ENCODE measurements at places on chromosomes 11 and 22.

DNA sequence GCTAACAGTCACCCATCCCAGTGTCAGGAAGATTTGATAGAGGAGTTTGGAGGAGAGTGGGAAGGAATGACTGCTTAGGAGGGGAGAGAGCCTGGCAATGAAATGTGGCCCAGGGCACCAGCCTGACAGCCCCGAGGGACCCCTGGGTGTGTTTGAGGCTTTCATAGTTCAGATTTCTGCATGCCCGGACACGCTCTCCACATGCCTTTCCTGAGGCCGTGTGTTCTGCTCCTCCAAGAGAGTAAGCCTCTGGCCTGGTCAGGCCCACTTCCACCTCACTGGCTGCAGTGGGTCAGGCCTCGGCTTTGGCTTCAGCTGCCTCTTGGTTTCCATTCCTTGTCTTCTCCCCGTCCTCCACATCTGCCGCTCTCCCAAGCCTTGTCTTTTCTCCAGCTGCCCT lies 78.4 kb downstream of the C22orf31 start:
- DNase-seq = no peak

DNA sequence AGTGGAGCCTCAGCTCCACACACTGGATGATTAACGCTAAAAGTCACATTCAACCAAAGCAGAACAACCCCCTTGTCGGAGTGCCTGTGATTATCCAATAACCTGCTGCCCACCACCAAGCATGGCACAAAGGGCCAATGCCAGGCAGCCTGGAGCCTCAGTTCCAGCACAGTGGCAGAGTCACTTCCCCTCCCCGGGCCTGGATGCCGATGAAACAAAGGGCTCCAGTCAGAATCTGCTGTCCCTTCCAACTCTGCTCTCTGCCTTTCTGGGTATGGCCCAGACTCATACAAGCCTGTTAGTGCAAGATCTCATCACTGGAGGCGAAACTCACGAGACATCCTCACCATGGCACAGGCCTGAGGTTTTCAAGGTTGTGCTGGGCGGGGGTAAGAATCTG lies 52.1 kb downstream of the CLTCL1 start:
- DNase-seq = no peak

DNA sequence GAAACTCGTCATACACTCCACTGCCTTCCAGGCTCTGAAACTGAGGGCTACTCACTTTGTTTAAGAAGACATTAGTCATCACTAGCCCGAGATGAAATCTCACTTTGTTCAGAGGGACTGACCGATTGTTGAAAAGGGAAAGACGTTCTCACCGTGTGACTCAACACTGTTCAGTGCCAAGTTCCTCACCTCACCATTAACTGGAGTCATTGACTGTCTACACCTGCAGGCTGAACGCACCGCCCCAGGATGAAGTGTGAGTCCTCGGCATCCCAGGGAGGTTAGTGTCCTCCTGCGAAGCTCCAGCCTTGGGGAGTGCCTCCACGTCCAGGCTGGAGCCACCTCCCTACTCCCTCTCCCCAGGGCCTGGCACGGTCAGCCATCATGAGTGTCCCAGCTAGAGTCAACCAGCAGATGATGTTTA lies 30.4 kb downstream of the FADD start:
- DNase-seq = no peak

DNA sequence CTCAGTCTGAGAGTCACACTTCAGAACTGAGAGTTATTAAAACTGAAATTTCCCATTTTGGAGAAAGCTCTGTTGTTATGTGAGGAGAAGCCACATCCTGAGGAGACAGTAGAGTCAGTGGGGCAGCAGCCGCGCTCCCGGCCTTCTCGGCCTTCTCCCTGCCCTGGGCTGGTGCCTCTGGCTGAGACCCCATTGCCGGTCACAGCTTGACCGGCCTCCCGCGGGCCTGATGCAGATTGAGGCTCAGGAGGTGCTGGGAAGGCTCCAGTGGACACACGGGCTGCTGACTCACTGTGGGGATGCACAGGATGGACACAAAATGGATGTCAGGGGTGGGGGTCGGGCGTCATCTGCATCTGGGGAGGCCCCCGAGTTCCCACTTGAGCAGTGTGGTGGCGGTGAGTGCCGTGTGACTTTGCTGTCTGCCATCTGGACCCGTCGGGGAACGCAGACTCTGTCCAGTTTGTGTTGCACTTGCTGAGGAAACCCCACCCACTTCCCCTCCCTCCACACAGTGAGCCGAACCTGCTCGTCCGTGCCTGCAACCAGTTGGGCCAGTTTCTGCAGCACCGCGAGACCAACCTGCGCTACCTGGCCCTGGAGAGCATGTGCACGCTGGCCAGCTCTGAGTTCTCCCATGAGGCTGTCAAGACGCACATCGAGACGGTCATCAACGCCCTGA lies 50.1 kb downstream of the MUC6 start:
- no peak for DNase-seq

DNA sequence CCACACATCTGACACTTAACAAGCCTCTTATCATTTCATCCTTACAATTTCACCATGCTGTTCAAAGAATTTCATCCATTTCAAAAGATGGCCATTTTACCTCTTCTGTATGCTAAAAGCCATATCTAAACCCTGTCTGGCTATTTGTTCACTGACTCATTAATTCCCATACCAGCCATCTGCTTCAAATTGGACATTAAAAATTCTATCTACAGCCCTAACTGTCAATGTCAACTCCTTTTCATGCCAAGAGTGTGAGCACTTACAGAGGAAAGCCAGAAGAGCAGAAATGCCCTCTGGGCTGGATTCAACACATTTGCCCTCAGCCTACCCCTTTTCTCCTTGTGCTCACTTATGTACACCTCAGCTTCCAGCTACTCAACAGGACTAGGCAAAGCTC lies 59.2 kb downstream of the SYTL2 start:
- DNase-seq = no peak

- DNase-seq = no peak
Observed at GRCh38 chr11:6489306-6489705, 7.8 kb upstream of the DNHD1 start.

DNA sequence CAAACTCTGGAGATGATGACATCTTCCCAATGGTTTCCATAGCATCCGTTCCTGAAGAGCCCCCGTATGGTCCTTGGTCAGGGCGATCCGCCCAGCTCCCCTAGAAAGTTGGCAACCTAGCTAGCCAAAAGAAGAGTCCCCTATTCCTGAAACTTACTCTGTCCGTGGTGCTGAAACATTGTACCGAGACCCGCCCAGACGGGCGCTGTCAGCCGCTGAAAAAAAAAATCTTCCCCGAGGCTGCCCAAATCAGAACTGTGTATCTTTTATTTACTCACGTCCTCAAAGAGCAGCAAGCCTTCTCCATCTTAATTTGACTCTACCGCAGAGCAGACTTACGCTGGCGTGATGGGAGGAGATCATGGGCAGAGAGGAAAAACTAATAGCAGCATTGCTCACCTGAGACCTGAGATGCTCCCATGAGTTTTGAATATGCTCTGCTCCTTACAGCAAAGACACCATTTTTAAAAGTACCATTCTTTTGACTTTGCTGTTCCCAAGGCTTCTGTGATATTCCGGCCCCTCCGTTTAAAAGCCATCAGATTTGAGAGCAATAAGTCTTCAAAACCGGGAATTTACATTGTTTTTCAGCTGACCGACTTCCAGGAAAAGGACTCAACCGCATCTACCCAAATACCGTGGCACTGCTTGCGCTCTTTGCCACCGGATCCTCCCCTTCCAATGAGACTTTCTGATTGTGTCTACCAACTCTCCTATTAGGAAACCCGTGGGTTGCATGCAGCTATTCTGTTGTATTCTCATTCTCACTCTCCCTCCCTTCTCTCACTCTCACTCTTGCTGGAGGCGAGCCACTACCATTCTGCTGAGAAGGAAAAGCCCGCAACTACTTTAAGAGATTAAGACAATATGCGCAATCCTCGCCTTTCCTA lies at the start of gene SLC17A6:
Gene SLC17A6 (plus strand): TSS at position 786 of the 890 bp plus-strand sequence. CDS start 153 bp downstream, outside the sequence.
- no peak for DNase-seq

- no peak for DNase-seq
Observed at GRCh38 chr22:39299829-39300178, 19.6 kb downstream of the RPL3 start.

DNA sequence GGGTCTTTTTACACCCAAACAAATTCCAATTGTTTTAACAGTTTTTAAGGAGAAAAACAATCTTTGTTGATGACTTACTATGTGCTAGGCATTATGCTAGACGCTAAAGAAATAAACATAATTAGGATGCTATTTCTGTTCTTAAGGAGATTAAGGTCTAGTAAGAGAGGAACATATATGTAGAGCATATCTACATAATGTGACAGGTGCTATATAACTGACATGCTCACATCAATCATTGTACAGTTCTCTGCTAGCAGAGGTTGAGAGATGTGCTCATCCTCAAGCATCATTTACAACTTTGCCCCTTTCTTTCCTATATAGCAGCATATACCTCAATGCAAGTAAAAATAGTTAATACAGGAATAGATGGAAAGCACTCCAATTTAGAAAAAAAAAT lies 37.5 kb downstream of the PDGFD start:
- no peak for DNase-seq

- no peak for DNase-seq
Observed at GRCh38 chr11:64268893-64269539, 15.4 kb downstream of the BAD start.

DNA sequence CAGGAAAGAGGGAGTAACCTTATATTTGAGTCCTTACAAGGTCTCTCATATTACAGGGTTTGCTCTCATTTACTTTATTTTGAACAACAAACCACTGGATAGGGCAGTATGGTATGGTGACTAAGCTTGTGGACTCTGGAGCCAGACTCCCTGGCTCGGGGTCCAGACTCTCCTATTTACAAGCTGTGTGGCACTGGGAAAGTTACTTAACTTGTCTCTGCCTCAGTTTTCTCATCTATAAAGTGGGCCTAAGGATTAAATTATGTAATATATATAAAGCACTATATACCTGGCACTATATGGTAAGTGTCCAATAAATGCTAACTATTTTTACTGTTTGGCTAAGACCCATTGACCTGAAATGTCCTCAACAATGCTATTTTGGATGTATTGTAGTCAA lies 1.7 kb upstream of the DCHS1 start:
- no peak for DNase-seq

DNA sequence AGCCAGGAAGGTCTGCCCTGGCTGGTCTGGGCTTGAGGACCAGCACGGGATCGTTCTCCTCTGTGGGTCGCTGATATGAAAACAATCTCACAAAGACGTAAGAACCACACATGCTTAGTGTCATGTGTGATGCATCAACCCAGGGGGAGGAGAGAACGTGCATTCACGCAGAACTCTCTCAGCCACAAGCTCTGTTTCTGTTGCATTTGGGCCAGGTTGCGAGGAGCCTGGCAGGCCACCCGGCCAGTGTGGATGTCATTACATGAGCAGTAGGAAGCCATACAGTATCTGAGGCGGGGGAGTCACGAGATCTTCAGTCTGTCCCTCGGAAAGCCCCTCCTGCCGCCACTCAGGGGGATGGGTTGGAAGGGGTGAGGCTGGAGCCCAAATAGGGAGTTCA lies 53.1 kb upstream of the KCNQ1OT1 start:
- no peak for DNase-seq

DNA sequence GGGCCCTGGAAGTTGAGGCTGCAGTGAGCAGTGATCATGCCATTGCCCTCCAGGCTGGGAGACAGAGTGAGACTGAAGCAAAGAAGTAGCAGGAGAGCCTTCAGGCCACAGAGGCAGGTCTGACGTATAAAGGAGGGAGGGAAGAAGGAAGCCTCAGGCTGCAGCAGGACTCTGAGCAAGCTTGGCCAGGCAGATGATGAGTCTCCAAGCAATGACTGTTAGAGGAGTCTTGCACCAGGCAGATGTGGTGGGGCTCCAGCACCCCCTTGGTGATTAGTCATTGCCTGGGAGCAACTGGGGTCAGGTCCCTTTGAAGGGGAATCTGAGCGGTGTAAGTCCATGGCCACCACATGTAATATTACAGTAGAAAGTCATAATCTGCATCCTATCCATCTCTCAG lies 36.6 kb upstream of the NFAM1 start:
- DNase-seq = no peak

GRCh38 chr11:77467993-77468392 lies 5.9 kb downstream of the PAK1 start:
- DNase-seq = no peak

- no peak for DNase-seq
Observed at GRCh38 chr11:112610996-112611750, 350.0 kb upstream of the NCAM1 start.

DNA sequence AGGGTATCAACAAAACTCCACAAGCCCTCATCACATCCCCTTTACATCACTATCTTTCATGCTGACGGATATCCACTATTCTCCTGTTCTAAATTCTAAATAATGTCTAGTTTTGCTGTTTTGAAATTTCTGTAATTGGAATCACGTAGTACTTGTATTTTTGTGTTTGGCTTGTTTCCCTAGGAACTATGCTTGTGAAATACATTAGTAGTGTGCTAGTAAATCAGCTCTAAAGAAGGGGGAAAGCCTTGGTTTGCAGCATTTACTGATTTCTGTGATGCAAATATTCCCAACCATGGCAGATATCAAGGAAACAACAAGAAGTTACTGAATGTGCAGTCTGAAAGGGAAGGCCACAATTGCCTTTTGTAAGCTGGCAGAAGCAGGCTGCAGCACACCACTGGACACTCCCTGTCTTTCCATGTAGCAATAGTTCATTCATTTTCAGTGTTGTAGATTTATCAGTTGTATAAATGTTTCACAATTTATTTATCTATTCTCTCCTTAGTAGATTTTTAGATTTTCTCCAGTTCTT lies 4.7 kb upstream of the FOLH1 start:
- DNase-seq = no peak

GRCh38 chr22:39558950-39559349 lies 11.6 kb upstream of the CACNA1I start:
- no peak for DNase-seq

DNA sequence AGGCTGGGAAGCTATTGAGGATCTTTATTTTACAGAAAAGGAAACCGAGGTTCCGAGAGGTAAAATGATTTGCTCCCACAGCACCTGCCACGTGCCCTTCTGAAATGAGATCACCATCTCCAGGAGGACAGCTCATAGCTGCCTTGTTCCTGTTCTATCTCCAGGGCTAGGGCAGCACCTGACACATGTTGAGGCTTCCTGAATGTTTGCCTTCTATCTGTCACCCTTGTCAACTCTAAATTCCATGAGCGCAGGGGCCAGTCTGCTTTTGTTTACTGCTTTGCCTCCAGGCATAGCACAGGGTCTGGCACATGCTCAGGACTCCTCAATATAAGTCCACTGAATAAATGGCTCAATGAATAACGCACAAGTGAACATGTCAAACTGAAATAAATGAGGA lies 24.1 kb downstream of the ASCC2 start:
- no peak for DNase-seq

- DNase-seq = no peak
Observed at GRCh38 chr11:78856211-78856610, 281.5 kb upstream of the NARS2 start.

DNA sequence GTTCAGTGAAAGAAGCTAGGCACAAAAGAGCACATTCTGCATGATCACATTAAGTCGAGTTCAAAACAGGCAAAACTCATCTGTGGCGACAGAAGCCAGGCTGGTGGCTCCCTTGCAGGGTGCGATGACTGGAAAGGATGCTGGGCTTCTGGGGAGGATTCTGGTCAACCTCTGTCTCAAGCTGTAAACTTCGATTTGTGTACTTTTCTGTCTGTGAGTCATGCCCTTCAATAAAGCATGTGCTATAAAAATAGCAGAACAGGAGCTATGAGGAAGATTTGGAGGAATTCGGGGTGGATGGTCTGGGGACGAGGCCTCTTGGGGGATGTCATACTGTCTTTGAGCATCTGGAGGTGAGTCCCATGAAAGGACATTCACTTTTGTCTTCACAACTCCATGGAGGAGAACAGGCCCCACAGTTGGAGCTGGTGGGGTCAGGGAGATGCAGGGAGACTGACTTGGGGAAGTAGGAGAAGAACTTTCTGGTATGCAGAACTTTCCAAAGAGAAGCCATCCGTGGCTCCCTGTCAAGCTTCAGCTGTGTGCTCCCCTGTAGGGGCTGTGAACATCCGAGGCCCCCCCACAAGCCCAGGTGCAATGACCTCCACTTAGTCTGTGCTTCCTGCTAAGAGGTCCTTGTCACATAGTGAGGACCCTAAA lies 77.8 kb upstream of the LINC01488 start:
- no peak for DNase-seq

Measured in activated CD4-positive, CD25-positive, alpha-beta regulatory T cell treated with anti-CD3 and anti-CD28 coated beads, Interleukin-2, amount 50 U/mL, for 16 hours (primary cell).